ENCODE measurements at places on chromosomes 4 and X. TPM values are rescaled to one million over a fixed set of nuclear protein-coding genes. Genes with fewer than 3 reads are reported as not detected.

Gene BMP3
- total RNA-seq, result 39.6 TPM

Gene TMEM31
- total RNA-seq, result not detected

GRCh38 chrX:74262452-74263209 is 41.3 kb upstream of the ZCCHC13 start:
- no peak for DNase-seq

- DNase-seq, result peak; percentile 33
Observed at GRCh38 chrX:136768469-136769084, 12.2 kb downstream of the ARHGEF6 start.

DNA sequence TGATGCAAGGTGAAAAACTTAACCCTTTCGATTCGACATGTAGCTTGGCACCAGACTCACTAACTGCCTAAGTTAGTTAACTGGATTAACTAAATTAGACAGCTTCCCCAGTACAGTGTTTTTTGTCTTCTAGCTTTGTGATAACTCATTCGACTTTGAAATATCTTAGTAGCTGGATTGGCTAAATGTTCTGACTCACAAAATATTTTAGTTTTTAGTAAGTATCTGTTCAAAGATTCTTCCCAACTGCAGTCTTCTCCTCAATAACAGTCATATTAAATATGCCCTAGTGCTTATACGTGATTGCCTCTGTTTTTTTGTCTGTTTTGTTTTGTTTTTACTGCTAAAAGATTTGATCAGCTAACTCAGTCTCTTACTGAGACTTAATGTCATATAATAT is 102.9 kb downstream of the KCNIP4 start:
- no peak for DNase-seq

DNA sequence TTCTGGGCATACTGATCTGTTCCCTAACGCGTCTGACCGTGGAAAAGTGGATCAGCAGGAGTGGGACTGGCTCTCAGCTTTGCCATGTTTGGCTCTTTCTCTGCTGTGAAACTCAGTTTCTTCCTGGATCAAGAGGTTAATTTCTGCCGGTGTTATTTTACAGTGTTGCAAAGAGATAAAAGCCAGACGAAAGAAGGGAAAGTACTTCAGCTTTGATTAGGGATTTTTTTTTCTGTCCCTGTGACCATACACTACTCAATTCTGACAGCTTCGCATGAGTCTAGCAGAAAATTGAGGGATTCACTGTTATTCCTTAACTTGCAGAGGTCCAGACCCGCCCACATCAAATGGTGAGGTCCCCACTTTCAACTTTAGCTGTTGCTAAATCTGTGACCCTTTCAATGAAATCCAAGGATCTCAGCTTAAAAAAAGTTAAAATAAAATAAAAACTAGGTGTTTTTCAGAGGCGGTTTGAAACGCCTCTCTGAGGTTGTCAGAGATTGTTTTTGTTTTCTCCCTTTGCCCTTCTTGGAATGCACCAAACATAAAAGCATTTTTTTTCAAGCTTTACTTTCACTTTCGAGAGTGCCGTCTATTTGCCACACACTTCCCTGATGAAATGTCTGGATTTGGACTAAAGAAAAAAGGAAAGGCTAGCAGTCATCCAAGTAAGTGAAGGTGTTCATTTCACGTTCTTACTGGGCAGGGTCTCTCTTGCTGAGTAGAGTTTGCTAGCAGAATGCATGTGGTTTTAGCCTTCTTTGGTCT is at the start of gene TLR3:
TLR3 (plus strand) TSS at position 576 of the 768 bp plus-strand sequence. CDS start 7,464 bp downstream, outside the sequence.
- DNase-seq, result peak; percentile 30

DNA sequence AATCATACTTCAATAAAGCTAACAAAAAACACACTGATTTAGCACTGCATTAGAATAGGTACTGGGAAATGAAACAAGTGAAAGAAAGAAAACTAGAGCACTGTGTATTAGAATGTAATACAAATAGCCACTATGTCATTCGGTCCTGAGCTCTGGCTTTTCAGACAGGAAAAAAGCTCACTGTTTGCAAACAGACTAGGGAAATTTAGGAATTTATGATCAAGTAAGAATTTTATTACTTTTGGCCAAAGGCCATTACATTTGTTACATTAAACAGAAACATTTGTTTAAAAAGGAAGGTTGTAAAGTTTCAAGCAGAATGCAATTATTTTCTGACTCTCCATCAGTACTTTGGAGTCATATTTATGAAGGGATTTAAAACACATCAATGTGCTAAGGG is 68.7 kb downstream of the KLHL8 start:
- no peak for DNase-seq

- DNase-seq, result no peak
Observed at GRCh38 chr4:173289353-173289727, 44.8 kb downstream of the HMGB2 start.

DNA sequence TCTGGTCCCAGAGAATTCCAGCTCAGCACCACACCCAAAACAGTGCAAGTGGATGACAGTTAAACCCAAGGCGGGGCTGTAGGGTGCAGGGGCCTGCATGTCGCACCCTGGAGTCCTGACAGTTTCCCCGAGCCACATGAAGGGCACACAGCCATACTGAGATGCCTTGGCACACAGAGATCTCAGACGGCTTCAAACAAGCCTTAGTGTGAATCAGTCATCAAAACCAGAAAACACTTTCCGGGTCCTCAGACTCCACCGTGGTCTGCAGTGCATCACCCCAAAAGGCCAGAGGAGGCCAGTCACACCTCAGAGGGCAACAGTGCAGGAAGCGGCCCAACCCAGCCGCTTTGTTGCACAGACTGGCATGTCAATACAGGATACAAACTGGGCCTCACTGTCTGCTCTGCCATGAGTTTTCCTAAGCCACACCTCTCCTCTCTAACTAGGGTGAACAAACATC is 64.6 kb upstream of the ENPP6 start:
- peak; percentile 83 for DNase-seq

DNA sequence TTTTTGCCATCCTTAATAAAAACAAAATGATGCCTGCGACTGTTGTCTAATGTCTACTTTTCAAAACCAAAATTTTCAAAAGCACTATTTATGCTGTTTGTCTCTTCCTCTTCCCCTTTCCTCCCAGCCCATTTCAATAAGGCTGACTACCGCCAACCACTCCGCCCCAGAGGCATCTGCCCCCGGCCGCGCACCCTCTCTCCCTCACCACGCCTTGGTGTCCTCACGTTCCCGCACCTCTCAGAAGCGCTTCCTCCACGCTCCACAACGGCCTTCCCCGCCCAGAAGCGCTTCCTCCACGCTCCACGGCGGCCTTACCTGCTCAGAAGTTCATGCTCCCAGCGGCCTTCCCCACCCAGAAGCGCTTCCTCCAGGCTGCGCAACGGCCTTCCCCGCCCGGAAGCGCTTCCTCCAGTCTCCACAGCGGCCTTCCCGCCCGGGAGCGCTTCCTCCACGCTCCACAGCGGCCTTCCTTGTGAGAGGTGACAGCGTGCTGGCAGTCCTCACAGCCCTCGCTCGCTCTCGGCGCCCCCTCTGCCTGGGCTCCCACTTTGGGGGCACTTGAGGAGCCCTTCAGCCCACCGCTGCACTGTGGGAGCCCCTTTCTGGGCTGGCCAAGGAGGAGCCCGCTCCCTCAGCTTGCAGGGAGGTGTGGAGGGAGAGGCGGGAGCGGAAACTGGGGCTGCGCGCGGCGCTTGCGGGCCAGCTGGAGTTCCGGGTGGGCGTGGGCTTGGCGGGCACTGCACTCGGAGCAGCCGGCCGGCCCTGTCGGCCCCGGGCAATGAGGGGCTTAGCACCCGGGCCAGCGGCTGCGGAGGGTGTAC is 490.4 kb upstream of the ZFP42 start:
- DNase-seq, result no peak

DNA sequence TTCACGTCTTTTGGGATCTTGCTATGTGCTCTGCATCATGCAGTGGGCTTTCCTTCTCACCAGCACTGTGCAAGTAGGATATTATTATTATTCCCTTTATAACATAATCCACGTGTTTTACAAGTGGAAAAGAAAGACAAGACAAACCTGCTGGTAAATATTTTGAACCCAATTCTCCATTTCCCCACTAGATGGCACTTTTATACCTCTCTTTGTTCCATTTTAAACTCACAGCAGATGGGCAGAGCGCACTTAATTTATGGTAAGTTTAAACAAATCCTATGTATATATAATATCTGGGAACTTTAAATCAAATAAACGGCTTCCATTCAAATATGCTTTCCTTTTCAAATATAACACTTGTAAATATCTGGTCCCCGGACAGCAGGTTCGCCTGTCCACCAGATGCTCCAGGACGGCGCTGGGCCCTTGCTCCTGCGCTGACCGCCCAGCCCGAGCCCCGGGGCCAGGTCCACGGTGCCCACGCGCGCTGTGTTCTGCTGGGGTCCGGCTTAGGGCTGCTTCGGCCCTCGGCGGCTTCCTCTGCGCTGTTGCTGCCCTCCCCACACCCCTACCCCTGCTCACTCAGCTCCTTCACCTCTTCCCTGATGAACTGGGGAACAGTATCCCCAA is 31.1 kb downstream of the F11 start:
- DNase-seq, result peak; percentile 33

- no peak for DNase-seq
Observed at GRCh38 chrX:153397256-153397960, 3.7 kb downstream of the PNMA6E start.
